Activated T-cell treated with anti-CD3 and anti-CD28 coated beads, Interleukin-2, amount 50 U/mL, for 48 hours (primary cell): ENCODE measurements at places on chromosomes 3 and 15.
A peak's percentile ranks its signal among the peaks of the same experiment; 100 is the strongest.

DNA sequence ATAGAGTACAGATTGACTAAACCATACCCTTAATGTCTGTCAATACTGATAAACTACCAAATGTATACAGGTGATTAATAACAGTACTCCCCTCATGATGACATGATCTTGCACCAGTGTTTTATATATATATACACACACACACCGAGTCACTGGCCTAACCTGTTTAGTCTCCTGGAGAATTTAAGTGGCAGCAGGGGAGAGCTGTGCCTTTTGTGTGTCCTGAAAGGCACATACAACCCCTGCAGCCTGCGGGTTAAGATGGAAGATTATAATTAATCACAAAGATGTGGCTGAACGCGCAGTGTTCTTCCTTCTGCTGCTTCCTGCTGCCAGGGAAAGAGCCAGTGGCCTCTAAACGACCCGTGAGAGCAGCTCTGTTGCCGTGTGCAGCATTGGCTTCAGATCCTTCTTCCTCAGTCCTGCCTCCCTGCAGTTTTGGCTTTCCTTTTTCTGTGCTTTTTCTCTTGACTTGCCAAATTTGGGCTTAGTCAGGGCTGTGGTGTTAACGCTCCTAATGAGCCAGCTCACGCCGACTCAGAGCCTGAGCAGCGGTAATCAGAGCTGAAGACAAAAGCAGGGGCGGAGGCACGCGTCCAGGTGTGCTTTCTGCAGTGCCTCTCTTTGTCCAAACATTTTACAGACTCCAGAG, 42.5 kb upstream of the UBE3A start:
- DNase-seq, result no peak

- no peak for DNase-seq
These were observed 346.8 kb upstream of the EPHA6 start for GRCh38 chr3:96467639-96468038.

DNA sequence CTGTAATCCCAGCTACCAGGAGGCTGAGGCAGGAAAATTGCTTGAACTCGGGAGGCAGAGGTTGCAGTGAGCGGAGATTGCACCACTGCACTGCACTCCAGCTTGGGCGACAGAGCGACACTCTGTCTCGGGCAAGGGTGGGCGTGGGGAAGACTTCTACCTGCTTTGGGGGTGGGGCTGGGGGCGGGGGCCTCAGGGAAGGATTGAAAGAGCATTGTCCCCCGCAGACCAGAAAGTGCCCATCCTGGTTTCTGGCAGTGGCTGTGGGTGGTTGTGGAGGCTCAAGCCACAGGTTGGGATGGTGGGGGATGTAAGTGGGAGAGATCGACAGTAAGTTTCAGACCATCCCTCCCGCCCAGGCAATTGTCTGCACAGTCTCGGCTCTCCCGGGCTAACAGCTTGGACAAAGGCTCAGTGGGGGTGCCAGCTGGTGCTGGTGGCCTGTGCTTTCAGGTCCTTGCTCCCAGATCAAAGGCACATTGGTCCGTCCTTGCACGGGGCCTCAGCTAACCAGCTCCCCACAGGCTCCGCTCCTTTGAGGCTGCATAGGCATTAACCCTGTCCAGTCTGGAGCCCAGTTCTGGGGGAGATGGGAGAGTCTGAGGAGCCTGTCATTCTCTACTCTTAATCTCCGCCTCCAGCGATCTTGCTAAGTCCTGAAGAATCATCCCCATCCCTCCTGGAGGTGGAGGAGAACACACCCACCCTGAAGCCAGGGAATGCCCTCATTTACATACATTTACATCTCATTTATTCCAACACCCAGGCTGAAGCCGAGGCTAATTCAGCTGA, 8.6 kb downstream of the SCN5A start:
- DNase-seq, result no peak

DNA sequence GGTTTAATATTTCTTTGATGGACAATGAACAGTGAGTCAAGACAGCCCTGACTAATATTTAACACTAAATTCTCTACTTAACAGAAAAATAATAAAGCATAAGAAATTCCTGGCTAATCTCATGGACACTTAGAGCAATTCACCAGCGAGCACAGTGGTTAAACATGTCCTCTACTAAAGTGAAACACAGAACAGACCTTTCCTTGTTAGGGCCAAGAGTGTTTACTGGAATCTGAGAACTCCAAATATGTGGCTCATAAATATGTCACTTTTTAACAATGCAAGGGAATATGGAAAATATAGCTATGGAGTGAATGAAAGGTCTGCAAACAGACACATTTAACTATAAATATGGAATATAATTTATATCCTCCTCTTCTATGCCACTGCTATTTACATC, 18.6 kb upstream of the IGSF10 start:
- no peak for DNase-seq

GRCh38 chr15:85112997-85113396, 131.3 kb downstream of the PDE8A start:
- DNase-seq, result no peak

DNA sequence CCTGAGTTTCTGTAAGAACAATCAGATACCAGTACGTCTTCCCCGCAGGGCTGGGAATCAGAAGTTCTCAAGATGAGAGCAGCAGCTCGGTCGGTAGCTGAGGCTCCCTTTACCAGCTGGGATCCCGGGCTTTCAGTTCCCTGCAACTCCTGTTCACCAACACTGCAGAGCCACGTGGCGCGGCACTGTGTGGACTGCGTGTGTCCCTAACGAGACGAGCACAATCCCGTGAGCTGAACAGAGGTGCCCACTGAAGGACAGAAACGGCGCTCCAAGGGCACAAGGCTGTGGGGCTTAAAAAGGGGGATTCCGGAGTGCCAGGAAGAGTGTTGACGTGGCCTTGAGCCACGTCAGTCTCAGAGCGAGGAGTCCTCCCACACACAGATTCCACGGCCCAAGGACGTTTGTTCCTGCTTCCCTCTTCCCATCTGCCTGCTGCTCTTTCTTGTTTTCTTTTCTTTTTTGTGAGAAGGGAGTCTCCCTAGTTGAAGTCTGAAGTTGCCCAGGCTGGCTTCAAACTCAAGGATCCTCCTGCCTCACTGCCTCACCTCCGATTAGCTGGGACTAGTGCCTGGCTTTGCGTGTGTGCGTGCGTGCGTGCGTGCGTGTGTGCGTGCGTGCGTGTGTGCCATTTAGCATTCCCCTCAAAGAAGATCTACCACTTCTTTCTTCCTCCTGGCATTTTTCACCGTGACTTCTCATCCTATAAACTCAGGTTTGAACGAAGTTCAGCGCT, 37.1 kb upstream of the RPL35A start:
- peak; percentile 41 for DNase-seq

DNA sequence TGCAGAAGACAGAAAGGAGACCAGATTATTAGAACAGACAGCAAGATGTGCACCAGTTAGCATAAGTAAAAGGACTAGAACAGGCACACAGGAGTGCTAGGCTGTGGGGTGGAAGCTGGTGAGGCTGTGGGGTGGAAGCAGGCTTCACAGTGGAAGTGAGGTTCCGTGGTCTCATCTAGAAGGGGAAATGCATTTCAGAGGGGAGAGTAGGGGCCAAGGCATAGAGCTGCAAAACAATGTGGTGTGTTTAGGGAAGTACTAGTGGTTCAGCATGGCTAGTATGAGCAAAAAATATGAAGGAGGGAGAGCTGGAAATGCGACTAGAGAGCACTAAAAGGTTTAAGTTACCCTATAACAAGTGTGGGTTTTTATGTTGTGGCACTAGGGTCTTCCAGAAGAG, 6.5 kb downstream of the POPDC2 start:
- DNase-seq, result no peak

DNA sequence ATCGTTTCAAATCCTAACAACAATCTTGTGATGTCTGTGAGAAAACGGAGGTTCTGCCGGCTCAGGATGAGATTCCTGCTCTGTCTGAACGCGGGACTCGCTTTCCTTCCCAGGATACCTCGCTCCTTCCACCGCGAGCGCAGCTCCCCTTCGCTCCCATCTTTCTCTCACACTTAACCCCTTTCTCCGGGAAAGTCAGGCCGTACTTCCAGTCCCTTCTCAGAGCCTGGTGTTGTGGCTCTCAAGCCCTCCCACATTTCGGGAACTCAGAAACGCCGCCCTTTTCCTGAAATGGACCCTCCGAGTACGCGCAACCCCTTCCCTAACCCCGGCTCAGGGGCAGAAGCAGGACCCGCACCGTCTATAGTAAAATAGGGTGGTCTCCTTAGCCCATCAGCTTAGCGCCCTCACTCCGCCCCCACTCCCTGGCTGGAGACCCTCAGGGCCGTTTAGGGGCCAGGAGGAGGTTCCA, 378 bp upstream of the FEM1B start:
- no peak for DNase-seq

DNA sequence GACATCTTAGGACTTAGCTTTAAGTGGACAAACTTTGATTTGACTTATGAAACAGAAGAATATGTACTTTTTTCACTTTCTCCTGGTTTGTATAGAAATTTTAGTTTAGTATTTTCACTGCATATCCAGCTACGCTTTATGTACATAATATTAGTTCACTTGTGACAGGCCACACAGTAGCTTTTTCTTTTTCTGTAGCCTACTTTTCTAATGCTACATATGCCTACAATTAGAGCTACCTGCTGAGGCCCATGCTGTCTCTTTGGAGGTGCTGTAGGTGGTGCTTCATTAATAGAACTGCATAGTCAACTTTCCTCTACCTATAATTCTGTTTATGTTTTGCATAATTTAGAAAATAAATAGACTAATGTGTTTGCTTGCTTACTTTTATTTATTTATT, 191.6 kb downstream of the NLGN1 start:
- no peak for DNase-seq

DNA sequence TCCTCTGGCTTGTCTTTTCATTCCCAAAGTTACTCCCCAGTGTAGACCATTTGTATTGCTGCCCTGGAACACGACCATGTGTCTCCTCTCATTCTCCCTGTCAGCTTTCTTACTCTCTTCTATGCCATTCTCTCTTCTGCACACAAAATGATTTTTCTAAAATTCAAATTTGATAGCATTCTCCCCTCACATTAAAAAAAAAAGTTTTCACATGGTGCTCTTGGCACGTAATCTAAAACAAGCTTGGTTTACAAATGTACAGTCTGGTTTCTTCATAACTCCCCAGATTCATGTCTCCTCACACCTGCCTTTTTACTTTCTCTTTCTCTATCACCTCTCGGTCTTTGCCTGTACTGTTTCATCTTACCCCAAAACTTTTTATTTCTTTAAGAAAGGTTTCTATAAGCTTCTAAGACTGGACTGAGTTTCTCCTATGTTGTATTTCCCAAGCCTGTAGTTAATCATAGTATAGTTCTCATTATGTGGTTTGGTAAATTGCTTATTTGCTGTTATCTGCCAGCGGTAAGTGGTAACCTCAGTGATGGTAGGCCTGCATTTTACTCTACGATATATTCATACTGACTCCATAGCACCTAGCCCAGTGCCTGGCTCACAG, 31.2 kb downstream of the BCHE start:
- DNase-seq, result no peak

DNA sequence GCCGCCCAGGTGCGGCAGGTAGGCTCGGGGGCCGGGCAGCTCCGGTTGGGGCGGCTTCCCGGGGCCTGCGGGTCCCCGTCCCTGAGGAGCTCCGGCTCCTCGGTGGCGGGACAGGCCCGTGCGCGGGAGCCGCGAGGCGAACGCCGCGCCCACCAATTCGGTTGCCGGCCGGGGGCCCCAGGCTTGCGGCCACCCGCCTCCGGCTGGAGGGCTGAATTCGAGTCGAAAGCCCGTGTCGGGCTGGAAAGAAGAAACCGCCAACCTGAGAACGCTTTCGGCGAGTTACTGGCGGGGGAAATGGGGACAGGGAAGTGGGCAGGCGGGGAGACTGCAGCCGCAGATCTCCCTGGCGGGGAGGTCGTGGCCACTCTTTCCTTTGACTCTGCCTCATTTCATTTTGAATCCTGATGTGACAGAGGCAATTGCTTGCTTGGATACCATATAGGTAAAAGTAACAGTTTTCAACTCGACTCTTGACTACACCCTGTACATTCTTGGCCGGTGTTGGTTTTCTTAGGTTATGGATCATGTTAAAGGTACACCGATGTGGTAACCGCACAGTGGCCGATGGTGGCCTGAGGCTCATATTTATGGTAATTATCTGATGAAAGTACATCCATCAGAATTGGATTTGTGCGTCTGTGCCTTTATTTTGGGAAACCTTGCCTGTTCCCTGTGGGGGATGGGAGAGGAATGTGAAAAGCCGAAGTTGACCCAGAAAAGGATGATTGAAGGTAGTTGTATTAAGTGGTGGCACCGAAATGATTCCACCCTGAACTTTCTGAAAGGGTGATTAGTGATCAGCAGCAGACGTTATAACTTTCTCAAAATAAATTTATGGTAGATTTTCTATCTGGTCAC, 1.7 kb downstream of the B3GNT5 start:
- no peak for DNase-seq

DNA sequence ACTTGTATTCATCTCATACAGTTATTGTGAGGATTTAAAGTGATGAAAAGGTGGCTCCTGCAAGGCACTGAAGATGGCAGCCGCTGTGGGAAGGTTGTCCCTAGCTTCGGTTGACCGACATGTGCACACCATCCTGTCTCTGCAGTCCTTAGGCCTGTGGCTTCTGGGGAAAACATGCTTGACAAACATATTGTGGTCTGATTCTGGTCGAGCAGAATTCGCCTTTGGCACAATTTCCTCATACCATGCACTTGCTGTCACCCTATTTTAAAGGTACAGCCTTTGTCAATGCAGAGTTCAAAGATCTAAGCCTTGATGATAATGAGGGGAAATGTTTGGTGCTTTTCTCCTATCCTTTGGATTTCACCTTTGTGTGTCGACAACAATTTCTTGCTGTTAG, 50.9 kb downstream of the PRICKLE2 start:
- DNase-seq, result no peak

GRCh38 chr3:16319307-16319706, 54.3 kb downstream of the OXNAD1 start:
- peak; percentile 85 for DNase-seq

DNA sequence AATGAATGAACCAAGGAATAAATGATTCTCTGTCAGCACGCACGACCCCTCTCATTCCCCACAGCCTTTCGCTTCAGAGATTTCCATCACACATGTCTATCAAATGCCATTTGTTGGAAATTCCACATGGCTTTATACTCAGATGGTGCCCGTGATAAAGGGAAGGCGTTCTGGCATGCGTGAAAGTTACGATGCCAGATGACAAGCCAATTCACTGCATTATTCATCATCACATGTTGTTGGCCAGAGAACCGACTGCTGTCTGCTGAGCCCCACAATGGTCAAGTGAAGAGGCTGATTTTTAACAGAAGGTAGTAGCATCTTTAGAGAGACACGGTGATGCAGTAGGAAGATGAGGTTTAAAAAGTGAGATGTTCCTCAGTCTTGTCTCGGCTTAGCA, 74.1 kb upstream of the FRMD4B start:
- DNase-seq, result no peak

- DNase-seq, result no peak
These were observed 67.7 kb upstream of the PLXND1 start for GRCh38 chr3:129673897-129674797.

DNA sequence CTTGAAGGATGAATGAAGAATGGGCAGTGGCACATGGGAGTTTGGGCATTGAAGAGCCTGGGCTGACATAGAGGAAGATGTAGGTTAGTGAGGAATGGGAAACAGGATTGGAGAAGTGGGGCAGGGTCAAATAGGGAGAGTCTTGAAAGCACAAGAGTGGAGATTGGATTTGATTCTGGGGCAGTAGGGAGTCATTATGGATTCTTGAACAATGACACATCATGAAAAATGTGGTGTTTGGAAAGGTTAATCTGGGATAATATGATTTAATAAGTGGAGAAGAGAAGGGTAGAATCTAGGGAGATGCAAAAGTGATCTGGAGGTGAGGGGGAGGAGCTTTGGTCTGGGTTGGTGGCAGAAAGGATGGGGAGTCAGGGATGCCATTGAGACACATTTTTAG, 45.4 kb upstream of the ROPN1 start:
- DNase-seq, result no peak

GRCh38 chr15:38638811-38639210, 74.2 kb upstream of the RASGRP1 start:
- DNase-seq, result no peak
